ENCODE measurements at places on chromosomes 12 and 14. TPM values are rescaled to one million over a fixed set of nuclear protein-coding genes. Genes with fewer than 3 reads are reported as not detected.

GRCh38 chr12:49305762-49306510, 11.0 kb downstream of the PRPH start:
- DNase-seq: no peak

- DNase-seq: no peak
Observed at GRCh38 chr14:65000898-65001591, 14.3 kb downstream of the FNTB start.

GRCh38 chr12:123748661-123749060, 13.4 kb upstream of the DNAH10 start:
- no peak for DNase-seq

DNA sequence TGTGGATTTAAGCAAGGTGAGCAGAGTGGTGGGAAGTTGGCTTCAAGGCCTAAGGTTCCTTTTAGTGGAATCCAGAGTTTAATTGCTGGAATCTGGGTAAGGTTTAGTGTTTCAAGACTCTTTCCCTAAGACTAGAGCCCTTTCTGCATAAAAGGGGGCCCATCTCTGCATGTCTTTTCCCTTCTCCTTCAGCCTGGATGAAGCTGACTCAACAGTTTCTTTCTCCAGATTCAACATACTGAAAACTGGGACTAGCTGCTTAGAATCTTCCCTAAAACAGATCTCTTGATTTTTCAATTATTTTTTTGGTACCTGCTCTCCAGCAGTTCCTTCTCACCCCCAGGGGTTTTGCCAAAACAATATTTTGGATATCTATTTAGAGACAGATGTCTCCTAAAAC, 34.0 kb downstream of the SLC4A8 start:
- no peak for DNase-seq

DNA sequence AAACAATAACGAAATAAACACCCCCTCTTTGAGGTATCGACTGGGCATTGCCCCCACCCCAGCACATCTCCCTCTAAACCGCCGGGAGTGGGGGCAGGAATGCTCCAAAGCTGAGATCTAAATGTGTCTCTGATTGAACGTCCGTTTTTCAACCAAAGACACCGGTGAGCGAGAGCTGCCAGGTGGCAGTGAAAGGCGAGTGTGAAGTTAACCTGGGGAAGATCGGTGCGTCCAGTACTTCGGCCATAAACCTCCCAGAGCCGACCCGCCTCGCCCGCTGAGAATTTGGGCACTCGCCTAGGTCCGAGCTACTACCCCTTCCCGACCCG, 625 bp downstream of the ANGEL1 start:
- DNase-seq: peak; percentile 17

GRCh38 chr12:89062996-89063395, 289.3 kb downstream of the DUSP6 start:
- no peak for DNase-seq

The RNF212B gene
- not detected for total RNA-seq

The ACOT6 gene
- not detected for total RNA-seq

DNA sequence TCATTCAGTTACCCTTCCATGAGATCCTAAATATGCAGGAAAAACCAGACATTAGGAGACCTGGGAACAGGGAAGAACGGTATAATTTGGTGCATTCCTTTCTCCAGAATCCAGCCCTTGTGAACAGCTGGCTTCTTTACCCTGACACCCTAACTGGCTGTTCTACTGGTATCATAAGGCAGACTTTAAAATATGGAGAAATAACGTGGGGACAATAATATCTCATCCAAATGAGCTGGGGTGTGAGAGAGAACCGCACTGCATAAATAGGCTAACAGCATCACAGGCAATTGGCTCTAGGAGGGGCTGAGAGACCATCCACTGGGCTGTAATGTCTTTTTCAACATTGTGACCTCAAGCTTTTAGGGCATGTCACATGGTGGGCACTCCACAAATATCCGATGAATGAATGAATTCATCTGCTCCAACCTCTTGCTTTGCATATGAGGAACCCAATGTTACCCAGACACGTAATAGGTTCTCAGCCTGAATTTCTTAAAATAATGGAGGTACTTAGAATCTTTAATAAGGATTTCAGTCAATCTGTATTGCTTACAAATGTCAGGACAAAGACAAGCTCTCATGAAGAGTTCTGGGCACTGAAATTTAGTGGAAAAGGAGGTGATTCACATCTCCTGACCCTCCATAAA, 157.9 kb downstream of the SAMD4A start:
- DNase-seq: no peak

The MVK gene
- 19.8 TPM for total RNA-seq

- peak; percentile 75 for DNase-seq
Observed at GRCh38 chr12:132771126-132771838, 9.7 kb upstream of the ANKLE2 start.

GRCh38 chr14:23804817-23805216, 148.8 kb upstream of the DHRS4 start:
- DNase-seq: no peak

GRCh38 chr14:71554959-71555612, 377.1 kb upstream of the RGS6 start:
- DNase-seq: peak; percentile 40

- no peak for DNase-seq
Observed at GRCh38 chr12:131000000-131000486, 46.3 kb downstream of the ADGRD1 start.

GRCh38 chr14:73887694-73888459, 1.2 kb downstream of the ZNF410 start:
- no peak for DNase-seq

The NANOG gene
- not detected for total RNA-seq

DNA sequence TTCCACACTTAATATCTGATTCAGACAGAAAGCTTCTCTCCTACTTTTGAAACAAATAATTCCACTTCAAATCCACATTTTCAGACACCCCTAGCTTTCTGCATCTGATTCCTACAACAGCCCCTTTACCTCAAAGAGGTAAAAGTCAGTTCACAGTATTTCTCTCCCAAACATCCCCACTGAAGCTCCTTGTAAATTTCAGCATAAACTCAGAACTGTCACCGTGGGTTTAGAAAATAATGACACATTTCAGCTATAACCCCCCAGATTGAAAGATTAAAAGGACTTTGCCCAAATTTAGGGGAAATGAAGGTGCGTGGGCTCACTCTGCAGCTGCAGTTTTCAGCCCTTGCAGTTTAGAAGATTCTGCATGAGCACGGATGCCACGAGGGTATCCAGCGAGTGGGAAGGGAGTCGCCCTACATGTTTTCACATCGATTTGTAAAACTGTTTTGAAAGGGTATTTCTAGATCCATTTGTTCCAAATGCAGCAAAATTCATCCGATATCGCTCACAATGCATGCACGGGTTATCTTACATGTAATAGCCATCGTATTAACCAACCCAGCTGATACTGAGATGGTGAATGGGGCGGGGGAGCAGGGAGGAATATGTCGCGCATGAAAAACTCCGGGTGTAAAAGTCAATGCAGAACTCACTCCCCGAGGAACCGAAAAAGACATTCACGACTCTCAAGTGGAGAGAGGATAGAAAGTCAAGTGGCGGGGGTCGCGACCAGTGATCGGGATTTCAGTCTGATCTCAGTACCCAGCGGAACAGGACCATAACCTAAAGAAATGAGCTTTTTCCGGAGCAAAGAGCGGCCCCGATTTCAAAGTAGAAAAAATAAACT, 5.0 kb upstream of the CCND2 start:
- peak; percentile 44 for DNase-seq

The COX8C gene
- total RNA-seq: 0.79 TPM
